ENCODE measurements at places on chromosomes 3 and 15. TPM values are rescaled to one million over a fixed set of nuclear protein-coding genes. Genes with fewer than 3 reads are reported as not detected.

CCDC9B gene
- 70.3 TPM for total RNA-seq

AP3B2 gene
- total RNA-seq, result 1.2 TPM

DNAH1 gene
- 4.6 TPM for total RNA-seq

FOXB1 gene
- not detected for total RNA-seq

MUC13 gene
- total RNA-seq, result 1.4 TPM

AGBL1 gene
- not detected for total RNA-seq

GPR149 gene
- total RNA-seq, result not detected

CPLX3 gene
- total RNA-seq, result 0.41 TPM

ZNF620 gene
- 4.6 TPM for total RNA-seq

UBE2E2 gene
- total RNA-seq, result 135 TPM

A4GNT gene
- total RNA-seq, result not detected

MME gene
- total RNA-seq, result 5.0 TPM

ENTPD3 gene
- total RNA-seq, result 6.8 TPM

CP gene
- total RNA-seq, result 6.6 TPM

SCAANT1 gene
- not detected for total RNA-seq

FBXW12 gene
- not detected for total RNA-seq

AHSG gene
- total RNA-seq, result not detected

SV2B gene
- 3.1 TPM for total RNA-seq

CRELD1 gene
- 67.8 TPM for total RNA-seq

CAPN3 gene
- total RNA-seq, result 6.8 TPM

ATP13A3 gene
- total RNA-seq, result 64.7 TPM

SERPINI2 gene
- not detected for total RNA-seq

TADA3 gene
- total RNA-seq, result 72.9 TPM

FSIP1 gene
- 1.5 TPM for total RNA-seq

ACTRT3 gene
- 1.1 TPM for total RNA-seq

REC114 gene
- total RNA-seq, result not detected

CATSPER2 gene
- total RNA-seq, result 1.8 TPM

SSUH2 gene
- total RNA-seq, result 0.16 TPM

IDH2 gene
- 121 TPM for total RNA-seq

PLSCR4 gene
- 58.8 TPM for total RNA-seq

GPR171 gene
- not detected for total RNA-seq
